ENCODE measurements at places on chromosomes 5 and 9.

DNA sequence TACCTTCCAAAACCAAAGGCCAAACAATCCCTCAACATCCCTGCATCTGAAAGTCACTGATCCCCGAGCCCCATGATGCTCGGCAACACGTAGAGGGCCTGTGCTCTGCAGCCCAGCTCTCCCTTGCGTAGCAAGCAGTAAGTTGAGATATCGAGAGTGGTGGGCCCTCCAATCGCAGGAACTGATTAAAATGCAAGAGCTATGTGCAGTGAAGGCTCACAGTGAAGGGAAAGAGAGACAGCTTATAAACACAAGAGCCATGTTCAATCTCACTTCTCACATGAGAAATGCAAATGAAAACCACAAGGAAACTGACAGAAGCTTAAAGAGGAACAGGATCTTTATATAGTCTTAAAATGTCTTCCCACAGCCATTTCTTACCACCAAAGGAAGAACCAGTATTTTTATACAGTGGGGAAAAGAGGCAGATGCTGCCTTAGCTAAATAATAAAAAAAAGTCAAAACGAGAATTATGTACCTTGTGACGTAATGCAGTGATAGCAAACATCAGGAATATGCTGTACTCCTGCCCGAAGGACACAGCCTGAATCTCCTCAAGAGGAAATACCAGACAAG lies 24.6 kb downstream of the TTF1 start:
- DNase-seq = no peak

GRCh38 chr5:142412581-142412980 lies 87.8 kb upstream of the SPRY4 start:
- DNase-seq = no peak

- DNase-seq = no peak
Observed at GRCh38 chr9:25700430-25700829, 22.2 kb upstream of the TUSC1 start.

DNA sequence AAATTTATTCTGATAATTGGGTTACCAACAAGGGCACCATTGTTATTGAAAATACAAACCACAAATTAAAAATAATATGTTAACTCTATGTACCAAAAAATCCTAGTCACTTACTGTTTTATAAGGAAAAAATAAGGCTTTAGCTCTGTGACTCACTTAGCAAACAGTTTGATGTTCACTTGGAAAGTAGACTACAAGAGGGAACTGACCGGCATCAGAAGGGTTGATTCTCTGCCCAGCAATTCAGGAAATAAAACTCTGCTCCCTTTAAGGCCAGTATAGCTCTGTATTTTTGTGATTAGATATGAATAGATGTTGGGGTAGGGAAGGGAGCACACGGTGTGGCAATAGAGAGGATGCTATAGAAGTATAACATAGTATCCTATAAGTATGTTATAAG lies 671.3 kb downstream of the LRRC70 start:
- DNase-seq = no peak

DNA sequence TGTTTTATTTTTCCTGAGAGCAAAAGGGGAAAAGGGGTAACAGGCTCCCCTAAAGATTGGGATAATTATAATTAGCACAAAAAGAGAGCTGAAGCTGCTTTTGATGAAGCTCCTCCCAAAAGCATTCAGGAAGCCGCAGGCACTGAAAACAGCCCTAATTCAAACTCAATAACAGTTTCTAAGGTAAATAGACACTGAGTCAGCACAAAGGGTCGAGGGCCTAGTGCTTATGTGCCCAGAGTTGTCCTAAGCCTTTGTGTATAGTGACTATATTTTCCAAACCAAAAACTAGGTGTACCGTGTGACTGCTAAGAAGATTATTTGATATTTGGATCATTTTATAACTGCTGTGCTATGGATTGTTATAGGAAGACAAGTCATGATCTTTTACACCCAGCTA lies 67.7 kb downstream of the HMHB1 start:
- no peak for DNase-seq

DNA sequence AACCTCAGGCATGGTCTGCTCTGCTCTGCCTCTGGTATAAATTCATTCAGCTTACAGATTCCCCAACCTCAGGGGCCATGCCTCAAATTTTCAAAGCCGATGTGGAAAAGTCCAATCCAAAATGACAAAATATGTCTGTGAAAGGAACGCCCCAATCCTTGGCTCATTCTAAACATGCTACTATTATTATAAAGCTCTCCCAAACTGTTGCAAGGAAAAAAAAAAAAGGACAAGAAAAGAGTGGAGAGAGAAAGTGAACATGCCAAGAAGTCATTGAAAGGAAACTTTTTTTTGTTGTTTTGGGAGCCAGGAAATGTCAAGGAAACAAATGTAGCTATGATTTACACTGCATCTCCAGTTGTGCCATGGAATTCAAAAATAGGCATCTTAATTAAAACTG lies 3.8 kb downstream of the COL23A1 start:
- DNase-seq = no peak

DNA sequence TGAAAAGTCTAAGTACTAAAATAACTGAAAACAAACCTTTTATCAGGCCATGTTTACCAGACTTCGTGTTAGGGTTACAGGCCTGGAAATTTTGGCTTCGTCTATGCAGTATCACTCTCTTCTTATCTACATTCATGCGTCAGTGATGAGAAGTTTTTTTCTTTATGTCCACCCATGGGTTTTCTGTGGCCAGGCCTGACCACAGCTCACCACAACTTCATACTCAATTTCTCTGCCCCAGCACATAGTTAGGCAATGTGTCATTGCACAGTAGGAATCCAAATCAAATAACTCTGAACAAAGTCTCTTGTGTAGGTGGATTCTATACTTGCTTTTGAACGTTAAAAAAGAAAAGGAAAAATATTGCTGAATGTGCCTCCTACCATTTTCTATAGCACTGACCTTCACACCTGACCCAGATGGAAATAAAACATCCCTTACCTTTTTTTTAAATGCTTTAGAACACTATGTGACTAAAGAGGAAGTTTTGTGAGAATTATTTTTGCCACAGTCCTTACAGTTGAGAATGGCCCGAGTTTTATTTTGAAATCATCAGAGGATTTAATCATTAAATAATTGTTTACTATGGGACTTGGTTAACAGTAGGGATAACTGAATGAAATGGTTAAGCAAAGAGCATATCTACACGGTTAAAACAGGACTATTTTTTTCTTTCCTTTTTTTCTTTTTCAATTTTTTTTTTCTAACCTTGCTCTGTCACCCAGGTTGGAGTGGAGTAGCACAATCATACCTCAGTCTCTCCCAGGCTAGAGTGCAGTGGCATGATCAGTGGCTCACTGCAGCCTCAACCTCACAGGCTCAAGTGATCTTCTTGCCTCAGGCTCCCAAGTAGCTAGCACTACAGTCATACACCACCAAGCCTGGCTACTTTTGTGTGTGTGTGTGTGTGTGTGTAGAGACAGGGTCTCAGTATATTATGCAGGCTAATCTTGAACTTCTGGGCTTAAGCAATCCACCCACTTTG lies 1247.0 kb upstream of the ACO1 start:
- no peak for DNase-seq

DNA sequence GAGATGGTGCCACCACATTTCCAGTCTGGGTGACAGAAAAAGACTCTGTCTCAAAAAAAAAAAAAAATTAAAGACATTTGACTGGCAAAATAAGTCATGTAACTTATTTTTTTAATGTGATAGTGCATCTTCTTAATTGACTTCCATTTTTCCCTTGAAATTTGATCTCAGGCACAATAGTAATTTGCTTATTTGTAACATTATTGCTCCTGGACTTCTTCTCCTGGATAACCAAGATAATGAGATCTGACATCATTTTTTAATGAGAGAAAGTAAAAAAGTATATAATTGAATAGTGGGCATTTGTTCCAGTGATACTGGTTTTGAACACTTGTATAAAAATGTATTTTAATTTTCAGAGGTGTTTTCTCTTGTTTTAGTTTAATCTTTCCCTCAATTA lies 3.5 kb downstream of the ARHGEF28 start:
- DNase-seq = no peak

DNA sequence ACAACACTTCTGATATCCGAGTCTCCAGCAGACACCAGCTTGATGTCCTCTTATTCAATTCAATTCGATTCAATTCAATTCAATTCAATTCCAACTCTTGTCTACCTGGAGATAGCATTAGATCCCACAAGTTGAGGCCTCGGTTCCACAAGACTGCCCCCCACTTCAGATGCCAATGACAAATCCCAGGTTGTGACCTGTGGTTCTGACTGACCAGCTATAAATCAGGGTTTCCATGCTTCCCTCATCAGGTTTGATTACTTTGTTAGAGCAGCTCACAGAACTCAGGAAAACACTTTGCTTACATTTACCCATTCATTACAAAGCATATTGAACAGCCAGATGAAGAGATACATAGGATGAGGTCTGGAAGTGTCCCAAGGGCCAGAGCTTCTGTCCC lies 82.6 kb downstream of the ALDH7A1 start:
- no peak for DNase-seq

GRCh38 chr9:136312436-136312835 lies 8.5 kb upstream of the CCDC187 start:
- no peak for DNase-seq

DNA sequence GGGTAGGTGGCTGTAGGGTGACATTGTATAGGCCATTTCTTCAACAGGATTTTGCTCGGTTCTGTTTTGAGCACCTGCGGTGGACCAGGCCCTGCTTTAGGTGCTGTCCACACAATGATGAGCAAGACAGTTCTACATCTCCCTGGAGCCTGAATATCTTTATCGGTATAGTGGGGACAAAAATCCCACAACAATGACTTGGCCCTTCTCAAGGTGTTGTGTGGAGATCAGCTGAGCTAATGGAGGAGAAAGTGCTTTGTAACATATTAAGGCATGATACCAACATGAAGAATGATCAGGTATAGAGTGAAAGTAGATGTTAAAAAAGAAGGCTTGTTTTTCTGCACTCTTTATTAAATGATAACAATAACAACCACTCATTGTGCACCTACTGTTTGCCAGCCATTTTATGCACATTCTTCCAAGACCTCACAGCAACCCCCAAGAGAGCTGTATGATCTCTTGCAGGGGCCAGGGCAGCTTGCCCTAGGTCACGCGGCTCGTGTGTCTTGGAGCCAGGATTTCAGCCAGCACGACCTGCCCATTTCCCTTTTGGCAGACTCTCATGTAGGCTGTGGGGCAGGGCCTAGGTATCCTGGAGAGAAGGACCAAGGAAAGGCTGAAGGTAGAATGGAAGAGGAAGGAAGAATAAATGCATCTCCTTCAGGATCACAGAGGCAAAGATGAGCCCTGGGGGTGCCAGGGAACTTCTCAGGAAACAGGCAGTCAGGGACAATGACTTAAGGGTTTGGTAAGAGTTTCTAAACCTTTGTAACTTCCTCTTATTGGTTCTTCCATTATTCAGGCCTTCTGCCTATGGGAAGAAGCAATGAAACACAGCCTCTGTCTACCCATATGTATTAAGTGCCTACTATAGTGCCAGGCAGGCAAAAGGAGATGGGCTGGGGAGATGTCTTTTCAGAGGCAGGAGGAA lies 50.0 kb upstream of the PPARGC1B start:
- DNase-seq = no peak
